Activated CD4-positive, alpha-beta memory T cell treated with anti-CD3 and anti-CD28 coated beads, Interleukin-2, amount 10 ng/mL, durations not matched to agents 7 days and 5 days (primary cell): ENCODE measurements at places on chromosomes 3 and 15. TPM values are rescaled to one million over a fixed set of nuclear protein-coding genes. Genes with fewer than 3 reads are reported as not detected.

The SPINT1 gene
- 4.9 TPM for total RNA-seq

The ANO10 gene
- 19.9 TPM for total RNA-seq

- DNase-seq, result no peak
These were observed 56.5 kb downstream of the NEK11 start for GRCh38 chr3:131082871-131083863.

DNA sequence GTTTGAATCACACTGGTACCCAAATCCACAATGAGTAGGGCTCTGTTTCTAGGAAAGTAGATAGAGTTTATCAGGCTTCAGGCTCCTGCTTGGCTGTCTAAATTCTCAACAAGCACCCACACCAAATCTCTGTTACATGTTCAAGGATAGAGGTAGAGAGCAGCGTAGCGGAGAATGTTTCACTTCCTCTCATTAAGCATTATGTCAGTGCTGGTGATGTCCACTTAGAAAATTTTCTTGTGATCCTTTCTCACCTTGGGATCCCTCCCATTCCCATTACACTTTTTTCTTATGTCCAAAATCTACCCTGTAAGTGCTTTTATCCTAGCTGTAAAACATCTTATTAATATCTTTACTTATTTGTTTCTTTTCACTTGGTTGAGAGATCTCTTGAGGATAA, 34.7 kb upstream of the GCSAM start:
- DNase-seq, result no peak

DNA sequence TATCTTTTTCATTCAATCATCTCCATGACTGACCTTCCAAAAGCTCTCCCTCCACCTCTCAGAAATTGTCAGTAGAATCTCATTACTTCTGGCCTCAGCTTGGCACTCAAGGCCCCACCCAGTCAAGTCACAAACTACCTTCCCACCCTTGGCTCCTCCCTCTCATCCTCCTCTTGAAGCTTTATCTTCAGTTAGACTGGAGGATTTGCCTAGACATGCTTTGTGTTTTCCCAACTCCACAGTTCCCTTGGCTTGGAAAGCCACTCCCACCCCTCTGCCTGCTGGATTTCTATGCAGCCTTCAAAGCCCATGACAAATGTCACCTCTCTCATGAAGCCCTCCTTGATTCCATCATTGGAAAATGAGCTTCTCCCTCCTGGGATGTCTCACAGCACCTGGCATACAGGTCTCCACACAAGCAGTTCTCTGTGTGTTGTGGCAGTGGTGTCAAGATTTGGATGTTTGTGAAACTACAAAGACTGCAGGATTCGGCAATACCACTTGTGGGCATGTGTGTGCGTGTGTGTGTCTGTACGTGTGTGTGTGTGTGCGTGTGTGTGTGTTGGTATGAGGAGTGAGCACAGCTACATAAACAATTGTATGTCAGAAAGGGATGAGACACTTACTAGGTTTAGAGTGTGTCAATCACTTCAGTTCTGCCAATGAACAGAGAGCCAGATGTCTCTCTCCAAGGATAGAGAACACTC, 45.3 kb upstream of the VPS8 start:
- DNase-seq, result no peak

DNA sequence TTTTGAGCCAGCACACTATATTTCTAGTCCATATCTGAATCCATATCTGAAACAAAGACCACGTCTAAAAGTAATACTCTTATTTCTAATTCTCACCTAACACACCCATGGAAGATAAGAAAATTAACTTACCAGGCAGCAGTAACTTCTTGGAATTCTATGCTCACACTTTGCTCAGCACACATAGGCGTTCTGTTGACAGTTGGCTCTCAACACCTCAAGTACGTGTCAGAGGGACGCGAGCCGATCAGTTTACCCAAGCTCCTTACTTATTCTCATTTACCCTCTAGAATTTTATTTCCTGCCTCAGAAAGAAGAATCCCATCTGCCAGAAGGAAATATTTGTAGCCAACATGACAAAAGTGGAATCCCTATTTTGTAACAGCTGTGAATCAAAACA, 911.9 kb downstream of the FHIT start:
- no peak for DNase-seq

- DNase-seq, result no peak
These were observed 5.2 kb upstream of the EBLN2 start for GRCh38 chr3:73056014-73056844.

- no peak for DNase-seq
These were observed 449.3 kb upstream of the THRB start for GRCh38 chr3:24943961-24944360.

GRCh38 chr15:101105059-101105891, 146.6 kb downstream of the CHSY1 start:
- DNase-seq, result no peak

- DNase-seq, result no peak
These were observed 62.5 kb upstream of the UBE2E1 start for GRCh38 chr3:23743141-23743784.

DNA sequence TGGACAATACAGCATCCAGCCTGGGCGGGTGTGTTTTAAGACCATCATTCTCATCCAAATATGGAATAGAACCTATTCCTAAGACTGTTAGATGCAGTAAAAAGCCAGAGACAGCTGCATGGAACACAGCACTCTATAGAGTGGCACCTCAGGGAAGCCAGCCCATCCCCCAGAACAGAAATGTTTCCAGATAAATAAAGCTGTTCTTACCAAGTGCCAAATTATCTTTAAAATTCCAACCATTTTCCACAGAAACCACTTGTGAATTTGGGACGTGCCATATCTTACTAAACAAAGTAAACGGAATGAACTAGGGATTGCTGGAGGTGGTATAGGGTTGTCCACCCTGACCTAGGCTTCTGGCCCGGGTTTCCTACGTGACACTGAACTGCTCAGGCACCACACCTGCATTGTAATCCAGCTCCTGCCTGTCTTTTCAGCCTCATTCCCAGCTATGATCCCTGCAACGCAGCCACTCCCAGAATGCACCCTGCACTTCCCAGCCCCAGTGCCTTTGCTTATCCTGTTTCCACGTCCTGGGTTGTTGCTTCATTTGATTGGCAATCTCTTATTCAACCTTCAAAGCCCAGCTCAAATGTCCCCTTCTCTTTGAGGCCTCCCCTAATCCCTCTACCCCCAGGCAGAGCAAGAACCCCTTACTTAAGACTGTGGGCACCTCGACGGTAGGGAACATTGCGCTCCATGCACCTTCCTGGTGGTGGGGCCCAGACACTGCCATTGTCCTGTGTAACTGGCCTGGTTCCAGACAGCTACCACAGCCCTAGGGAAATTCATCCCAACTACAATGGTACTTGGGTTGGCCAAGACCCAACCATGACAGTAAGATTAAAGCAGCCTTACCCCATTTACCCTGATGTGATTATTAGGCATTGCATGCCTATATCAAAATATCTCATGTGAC, 100.2 kb downstream of the IQSEC1 start:
- DNase-seq, result no peak

DNA sequence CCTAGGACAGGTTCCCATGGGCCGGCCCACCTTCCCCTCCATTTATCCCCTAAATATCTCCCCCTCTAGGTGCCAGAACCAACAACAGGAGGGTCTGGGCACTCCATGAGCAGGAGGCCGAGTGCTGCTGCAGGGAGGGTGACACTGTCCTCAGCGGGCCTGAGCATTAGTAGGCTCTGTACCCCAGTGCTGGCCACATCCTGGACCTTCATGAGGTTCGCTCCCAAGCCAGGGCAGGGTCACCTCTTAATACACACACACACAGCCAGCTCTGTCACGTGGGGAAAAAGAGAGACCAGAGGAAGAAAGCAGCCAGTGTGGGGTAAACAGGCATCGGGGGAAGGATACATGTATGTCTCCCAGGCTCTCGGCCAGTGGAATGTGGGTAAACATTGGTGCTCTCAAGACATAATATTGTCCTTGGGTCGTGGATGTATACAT, 27.9 kb upstream of the SEMA3F start:
- no peak for DNase-seq

- DNase-seq, result no peak
These were observed 12.2 kb downstream of the ERICH6 start for GRCh38 chr3:150691414-150692040.
